ENCODE measurements at places on chromosomes 6 and 20.

DNA sequence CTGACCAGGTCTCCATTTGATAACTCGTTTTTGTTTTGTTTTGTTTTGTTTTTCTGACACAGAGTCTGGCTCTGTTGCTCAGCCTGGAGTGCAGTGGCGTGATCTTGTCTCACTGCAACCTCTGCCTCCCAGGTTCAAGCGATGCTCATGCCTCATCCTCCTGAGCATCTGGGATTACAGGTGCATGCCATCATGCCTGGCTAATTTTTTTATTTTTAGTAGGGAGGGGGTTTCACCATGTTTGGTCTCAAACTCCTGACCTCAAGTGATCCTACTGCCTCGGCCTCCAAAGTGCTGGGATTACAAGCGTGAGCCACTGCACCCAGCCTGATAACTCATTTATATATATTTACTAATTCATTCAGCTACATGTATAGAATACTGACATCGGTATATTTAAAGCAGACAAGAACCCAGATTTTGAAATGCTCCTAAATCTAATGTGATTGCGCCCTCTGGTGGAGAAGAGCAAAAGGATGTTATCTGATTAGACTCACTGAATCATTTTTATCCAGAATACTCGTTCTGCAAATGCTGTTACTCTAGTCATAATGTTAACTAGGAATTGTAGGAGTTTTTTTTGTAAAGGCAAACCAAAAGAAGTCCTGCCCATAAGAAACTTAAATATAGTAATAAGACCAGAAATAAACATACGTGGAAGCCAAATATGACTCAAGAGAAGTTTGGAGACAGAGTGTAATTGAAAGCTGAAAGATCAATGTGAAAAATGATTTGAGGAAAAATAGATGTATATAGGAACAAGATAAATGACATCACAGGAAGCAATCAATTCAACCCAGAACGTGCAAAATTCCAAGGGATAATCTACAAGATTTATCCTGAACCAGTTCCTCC, 5.3 kb upstream of the COL12A1 start:
- DNase-seq = peak; percentile 32

GRCh38 chr6:132865364-132865763, 51.0 kb downstream of the RPS12 start:
- DNase-seq = no peak

DNA sequence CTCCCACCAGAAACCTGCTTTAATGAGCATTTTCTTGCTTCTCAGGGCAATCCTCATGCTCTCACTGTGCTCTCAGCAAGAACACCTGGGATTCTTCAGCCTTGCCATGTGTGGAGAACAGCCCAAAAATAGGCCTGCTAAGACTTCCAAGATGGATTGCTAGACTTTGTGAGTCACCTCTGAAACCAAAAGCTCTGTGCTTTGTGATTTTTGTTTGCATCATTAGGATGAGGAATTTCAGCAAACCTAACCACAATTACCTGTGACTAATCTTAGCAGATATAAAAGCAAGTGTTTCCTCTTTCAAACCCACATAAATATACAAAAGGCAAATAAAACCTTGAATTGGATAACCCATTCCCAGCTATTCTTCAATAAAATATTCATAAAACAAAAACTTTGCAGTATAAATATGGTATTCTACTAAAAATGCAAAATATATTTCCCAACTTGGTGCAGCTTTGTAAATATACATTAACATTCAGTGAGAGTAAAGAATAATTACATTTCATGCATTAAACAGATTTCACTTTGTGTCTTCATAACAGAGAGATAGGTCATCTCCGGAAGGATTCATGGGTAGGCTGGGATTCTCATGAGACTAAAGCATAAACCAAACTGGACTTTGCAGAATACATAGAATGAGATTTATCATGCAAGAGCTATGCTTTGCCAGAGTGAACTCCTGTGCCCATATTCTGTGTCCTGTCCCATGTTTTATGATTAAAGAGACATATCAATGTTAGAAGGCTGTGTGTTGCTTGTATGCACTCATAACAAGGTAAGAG, 33.5 kb downstream of the TPBG start:
- DNase-seq = no peak

DNA sequence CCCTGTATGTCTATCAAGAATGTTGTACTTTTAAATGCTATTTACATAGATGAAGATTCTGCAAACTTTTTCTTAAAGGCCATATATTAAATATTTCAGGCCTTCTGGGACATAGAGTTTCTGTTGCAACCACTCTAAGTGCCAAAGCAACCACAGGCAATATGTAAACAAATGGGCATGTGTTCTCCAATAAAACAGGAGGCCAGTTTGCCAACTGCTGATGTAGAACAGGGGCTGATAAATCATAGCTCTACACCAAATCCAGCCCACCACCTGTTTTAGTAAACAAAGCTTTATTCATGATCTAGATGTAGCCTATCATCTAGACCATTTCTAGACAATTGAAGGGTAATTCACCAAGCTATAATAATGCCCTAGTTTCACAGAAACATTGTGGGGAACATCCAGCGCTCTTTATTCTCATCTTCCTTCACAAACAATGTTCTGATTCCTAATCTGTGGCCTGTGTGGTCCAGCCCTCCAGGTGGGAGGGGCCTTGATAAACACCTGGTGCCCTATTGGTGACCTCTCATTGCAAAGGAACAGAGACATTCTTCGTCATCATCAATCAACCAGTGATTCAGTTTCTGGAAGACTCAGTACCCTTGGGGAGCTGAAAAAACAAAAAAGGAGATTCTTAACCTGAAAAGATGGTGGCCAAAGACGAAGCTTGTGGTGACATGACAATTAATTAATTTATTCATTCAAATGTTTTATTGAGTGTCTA, 80.2 kb downstream of the PREP start:
- no peak for DNase-seq

- no peak for DNase-seq
Measured at GRCh38 chr6:53128842-53129241, 19.8 kb downstream of the GCM1 start.

DNA sequence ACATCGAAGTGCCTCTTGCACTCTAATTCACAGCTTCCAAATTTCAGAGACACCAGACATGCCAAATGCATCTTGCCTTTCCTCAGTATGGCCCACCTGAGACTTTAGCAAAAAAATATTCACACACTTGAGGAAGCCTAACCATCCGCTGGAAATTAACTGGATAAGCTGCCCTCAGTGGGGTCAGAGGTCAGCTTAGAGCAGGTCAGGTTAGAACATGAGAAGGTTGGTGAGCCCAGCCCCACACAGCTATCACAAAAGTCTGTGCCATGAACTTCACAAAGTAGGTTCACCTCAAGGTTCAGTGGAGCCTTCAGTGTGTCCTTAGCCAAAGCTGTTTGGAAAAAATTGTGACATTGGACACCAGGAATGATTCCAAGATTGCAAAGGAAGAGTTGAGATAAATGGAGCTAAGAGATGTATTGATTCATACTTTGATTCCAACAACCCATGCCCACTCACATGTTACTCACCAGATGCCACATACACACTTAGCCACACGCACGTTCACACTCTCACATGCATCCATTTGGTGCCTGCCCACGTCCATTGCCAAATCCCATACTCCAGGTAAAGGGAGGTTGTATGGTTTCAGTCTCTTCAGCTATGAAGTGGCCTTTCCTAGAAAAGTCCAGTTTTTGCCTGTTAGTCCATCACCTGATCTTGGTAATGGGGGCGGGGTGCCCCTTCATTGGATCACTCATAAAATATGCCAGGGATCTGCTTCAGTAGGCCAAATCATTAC, 11.1 kb downstream of the BAK1 start:
- no peak for DNase-seq

DNA sequence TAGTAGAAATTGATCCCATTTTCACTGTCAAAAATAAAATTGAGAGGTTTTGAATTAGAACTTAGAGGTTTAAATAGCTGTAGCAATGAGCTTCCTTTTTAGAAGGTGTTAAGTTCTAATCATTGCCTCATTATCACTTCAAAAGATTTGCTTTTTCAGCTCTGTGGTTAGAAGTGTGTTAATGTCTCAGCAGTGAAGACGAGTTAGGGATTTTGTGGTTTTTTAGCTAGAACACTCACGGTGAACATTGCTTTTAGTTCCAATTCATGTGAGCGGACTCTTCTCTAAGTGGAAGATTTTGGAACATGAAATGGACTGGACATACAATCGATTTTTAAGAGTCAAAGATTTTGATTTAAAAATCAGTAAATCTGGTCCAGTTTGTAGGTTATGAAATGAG, 12.7 kb upstream of the IFNGR1 start:
- no peak for DNase-seq

Data from activated CD4-positive, alpha-beta T cell treated with anti-CD3 and anti-CD28 coated beads, Interleukin-2, amount 50 U/mL, for 4 hours (primary cell).